ENCODE measurements at places on chromosomes 5 and 9. TPM values are rescaled to one million over a fixed set of nuclear protein-coding genes. Genes with fewer than 3 reads are reported as not detected.
A peak's percentile ranks its signal among the peaks of the same experiment; 100 is the strongest.

DNA sequence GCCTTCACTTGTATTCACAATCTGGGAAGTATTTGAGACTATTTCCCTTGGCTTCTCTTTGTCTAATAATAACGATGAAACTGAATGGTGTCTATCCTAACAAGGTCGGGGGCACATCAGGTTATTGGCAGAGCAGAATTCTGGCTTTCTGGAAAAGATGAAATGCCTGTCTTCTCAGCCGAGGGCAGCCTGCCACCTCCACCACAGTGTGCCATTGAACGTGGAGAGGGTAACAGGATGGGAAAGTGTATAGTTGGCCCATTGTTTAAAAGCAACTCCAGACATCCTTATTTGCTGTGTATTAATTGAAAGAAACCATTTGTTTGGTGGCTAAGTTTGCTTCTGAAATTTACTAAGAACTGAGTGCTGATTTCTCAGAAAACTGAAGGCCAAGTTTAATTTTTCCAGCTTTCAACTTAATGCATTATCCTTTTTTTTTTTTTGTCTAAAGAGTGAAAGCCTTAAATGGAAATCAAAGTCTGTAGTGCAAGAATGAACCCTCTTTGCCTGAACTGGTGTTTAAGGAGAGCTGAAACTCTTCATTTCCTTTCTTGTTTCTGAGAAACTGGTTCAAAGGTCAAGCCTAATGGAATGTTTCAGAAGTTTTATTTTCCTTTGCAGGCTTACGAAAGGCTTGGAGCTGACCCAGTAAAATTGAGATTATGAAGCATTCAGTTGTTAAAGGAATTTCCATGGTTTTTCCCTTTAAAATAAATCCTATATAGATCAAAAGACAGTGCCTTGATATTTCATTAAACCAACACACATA is 563.7 kb upstream of the DAP start:
- DNase-seq, result no peak

GRCh38 chr5:28374492-28374967 is 1336.1 kb upstream of the CDH9 start:
- no peak for DNase-seq

GRCh38 chr9:106405871-106406435 is 457.0 kb upstream of the ZNF462 start:
- no peak for DNase-seq

GRCh38 chr9:120625222-120625621 is 45.3 kb upstream of the CDK5RAP2 start:
- no peak for DNase-seq

DNA sequence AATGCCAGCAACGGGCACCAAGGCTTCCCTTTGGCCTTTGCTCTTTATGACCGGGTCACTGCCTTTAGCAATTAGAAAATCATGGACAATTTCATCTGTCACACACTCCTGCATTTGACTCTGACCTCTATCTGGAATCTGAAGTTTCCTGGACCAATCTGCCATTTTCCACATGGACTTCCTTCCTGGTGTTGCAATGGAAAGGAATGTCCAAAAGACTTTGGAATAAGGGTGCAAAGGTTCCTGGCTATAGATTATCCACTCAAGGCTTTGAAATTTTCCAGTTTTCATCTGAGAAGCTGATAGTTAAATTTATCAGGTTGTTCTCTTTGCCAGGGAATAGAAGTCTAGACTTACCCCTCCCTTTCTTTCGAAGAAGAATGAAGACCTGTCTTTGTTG is 523.1 kb upstream of the ZNF462 start:
- no peak for DNase-seq

- no peak for DNase-seq
These were observed 23.4 kb downstream of the HNRNPK start for GRCh38 chr9:83956436-83957247.

- DNase-seq, result no peak
These were observed 40.6 kb downstream of the SLC1A3 start for GRCh38 chr5:36647046-36647445.

- no peak for DNase-seq
These were observed 42.1 kb upstream of the CTNNA1 start for GRCh38 chr5:138711087-138711486.

DNA sequence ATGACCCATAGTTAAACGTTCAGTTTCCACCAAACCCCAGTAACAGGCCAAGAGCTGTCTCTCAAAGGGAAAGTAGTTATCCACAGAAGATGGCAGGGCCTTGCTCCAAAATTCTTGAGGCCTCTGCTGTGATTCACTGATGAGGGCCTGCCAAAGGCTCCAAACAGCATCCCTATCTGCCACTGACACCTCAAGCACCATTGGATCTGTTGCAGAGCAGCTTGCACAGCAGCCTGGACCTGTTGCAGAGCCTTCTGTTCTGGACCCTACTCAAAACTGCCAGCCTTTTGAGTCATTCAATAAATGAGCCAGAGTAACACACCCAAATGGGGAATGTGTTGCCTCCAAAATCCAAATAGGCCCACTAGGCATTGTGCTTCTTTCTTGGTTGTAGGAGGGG is 741.5 kb upstream of the RGMB start:
- no peak for DNase-seq

- peak; percentile 52 for DNase-seq
These were observed 32.6 kb downstream of the SSBP2 start for GRCh38 chr5:81718300-81718699.

DNA sequence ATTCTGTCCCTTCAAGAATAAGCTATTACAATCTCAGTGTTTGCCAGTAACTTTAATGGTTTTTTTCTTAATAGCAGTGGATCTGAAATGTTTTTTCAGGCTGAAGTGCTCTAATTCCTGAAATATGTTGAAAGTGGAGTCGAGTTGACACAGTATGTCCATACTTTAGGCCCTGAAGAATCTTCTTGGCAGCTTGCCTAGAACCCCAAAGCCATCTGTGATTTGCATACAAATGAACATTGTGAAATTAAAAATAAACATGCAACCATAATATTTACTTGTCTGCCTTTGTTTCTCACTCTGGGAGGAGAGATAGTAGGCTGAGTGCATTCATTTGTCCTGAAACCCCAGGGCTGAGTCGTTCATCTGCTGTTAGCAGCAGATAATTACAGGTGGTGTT is 152.7 kb downstream of the ADCY2 start:
- DNase-seq, result no peak

DNA sequence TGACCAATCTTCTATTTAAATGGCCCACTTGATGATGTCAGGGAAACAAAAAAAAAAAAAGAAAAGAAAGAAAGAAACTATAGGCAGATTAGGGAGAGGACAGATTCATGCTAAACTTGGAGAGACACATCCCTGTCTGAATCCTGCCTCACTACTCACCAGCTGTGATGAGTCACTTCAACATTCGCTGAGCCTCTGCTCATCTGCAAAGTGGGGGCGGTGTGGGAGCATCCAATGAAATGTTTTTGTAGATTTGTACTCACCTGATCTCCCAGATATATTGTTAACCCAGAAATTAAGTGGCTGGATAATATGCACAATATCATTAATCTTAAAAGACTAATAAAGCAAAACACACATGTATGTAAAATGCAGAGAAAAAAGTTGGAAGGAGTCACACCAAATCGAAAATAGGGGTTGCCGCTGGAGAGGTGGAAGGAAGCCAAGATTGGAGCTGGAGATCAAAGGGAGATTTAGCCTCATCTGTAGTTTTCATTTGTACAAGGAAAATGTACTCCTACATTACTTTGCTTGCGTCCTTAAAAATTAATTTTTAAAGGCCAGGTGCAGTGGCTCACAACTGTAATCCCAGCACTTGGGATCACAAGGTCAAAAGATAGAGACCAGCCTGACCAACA is 17.0 kb upstream of the ERGIC1 start:
- DNase-seq, result no peak

DNA sequence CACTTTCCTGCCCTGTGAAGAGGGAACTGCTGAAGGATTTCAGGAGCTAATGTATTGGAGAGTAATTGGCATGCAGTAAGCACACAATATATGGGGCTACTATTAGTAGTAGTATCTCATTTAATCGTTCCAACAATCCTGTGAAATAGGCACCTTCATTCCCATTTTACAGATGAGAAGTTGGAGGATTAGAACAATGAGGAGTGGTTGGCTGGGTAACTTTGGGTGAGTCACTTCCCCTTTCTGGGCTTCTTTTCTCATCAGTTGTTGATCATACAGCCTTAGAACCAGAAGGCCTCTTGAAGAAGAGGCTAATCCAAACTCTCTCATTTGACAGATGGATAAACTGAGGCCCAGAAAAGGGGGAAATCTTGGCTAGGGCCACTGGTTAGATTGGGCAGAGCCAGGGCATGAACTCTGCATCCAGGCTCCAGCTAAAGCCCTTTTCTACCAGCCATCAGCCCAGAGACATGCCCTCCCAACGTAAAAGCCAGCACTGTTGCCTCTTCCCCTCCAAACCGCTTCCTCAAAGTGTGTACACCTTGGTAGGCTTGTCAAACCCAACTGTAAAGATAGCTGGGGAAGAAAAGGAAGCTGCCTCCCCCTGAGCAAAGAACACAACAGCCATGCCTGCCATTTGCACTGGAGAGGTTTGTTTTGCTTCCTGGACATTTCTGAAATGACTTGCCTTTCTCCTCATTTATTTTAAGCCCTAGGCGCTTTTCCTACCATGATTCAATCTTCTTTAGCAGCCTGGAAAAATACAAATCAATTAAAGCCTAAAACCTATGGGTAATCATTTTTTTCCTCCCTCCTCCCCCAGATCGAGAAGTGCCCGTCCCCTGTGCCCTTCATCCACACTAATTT is 992 bp downstream of the SPACA9 start:
- no peak for DNase-seq

- DNase-seq, result peak; percentile 9
These were observed 88.7 kb downstream of the CFAP90 start for GRCh38 chr5:7762267-7762666.

- no peak for DNase-seq
These were observed 1.9 kb upstream of the PPP2CA start for GRCh38 chr5:134227776-134228175.

- no peak for DNase-seq
These were observed 19.8 kb downstream of the AKNA start for GRCh38 chr9:114367772-114368569.

- no peak for DNase-seq
These were observed 340.9 kb downstream of the EFNA5 start for GRCh38 chr5:107329850-107330249.

- DNase-seq, result no peak
These were observed 50.8 kb downstream of the NR3C1 start for GRCh38 chr5:143352691-143353090.

DNA sequence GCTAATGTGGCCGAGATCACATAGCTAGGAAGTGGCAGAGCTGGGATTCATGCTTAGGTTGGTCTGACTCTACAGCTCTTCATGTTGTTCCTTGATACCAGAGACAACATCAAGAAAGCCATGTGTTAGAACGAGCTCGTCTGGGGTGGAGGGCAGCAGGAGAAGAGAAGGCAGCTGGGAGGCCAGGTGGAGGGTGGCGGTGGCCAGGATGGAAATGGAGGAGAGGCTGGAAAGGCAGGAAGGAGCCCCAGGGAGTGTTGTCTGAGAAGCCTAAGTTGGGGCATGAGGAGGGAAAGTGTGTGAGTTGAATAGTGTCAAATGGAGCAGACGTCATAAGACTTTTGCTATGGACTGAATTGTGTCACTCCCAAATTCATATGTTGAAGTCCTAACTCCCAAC is 315.3 kb downstream of the GADD45G start:
- DNase-seq, result no peak

GRCh38 chr5:16932401-16932800 is 3.7 kb downstream of the MYO10 start:
- DNase-seq, result no peak

DNA sequence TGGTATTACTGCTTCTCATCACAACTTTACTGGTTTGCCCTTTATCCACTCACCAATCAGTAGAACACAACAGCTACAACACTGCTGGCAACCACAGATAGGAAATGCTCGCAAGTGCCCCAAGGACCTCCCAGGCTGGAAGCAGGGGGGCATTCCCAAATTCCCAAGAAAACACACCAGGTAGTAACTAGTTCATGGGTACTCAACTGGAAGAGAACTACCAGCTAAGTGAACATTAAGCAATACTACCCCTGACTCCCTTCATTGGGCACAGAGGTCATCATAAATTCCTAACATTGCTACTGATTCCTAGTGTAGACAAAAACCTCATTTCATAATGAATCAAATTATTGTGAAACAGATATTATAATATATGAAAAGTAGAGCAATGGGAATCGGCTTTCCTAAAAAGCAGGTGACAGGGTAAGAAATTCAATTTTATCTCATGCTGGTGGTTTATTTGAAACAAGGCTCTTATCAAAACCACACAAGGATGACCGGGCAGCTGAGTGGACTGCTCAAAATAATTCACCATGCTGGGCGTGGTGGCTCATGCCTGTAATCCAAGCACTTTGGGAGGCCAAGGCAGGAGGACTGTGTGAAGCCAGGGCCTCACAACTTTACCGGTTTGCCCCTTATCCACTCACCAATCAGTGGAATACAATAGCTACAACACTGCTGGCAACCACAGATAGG is 81.6 kb downstream of the TLE1 start:
- no peak for DNase-seq

DNA sequence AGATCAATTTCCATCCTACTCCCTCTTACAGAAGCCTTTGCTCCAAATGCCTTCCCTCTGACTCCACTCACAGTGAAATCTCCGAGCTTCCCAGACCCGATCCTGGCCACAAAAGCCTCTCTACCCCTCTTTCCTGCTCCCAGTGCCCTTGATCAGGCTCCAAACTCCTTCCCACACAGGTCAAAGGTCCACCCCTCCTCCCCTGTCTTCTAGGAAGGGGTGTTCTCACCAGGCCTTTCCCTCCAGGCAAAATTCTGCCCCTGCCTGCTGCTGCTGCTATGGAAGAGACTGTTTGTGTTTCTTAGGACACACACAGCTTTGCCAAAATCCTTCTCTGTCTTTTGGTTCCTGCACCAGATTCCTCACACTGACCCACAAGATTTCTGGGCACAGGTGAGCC is 85.8 kb upstream of the ALDH1A1 start:
- DNase-seq, result no peak

FOXD4L4 gene
- 0.15 TPM for total RNA-seq

BRD8 gene
- 113 TPM for total RNA-seq

ACSL6 gene
- not detected for total RNA-seq

PCDHB15 gene
- 9.4 TPM for total RNA-seq

ZNF483 gene
- total RNA-seq, result 30.7 TPM

PHF24 gene
- 1.8 TPM for total RNA-seq

LAMC3 gene
- not detected for total RNA-seq

S100Z gene
- total RNA-seq, result not detected

ANKRD31 gene
- total RNA-seq, result 0.74 TPM

CYLC2 gene
- total RNA-seq, result not detected
